ENCODE measurements at places on chromosomes 13 and 19. TPM values are rescaled to one million over a fixed set of nuclear protein-coding genes. Genes with fewer than 3 reads are reported as not detected.

DNA sequence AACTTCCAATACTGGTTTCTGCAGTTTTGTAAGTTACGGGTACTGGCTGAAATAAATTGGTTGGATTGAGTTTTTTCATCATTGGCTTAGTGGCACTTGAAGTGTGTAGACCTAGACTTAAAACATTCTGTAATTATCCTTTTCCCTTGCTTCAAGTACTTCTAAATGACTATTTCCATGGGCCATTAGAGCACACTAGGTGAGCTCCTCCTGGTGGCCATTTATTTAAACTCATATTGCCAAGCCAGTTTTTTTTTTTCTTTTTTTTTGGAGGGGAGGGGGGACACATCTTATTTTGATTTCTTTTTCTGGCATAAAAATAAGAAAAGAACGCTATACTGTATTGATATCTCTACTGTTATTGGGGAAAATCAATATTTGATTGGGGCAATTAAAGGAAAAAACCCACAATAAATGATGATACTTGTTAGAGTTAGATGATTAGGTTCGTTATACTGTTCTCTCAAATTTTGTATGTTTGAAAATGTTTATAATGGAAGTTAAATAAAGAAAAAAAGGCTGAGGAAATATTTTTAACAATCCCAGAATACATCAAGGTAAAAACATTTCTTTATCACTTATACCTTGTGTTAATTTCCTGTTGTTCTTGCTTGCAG is 82.9 kb downstream of the PDS5B start:
- peak; percentile 62 for DNase-seq

The TPGS1 gene
- 15.1 TPM for total RNA-seq

GRCh38 chr19:11223200-11223599 is 16.2 kb upstream of the ANGPTL8 start:
- DNase-seq: no peak

DNA sequence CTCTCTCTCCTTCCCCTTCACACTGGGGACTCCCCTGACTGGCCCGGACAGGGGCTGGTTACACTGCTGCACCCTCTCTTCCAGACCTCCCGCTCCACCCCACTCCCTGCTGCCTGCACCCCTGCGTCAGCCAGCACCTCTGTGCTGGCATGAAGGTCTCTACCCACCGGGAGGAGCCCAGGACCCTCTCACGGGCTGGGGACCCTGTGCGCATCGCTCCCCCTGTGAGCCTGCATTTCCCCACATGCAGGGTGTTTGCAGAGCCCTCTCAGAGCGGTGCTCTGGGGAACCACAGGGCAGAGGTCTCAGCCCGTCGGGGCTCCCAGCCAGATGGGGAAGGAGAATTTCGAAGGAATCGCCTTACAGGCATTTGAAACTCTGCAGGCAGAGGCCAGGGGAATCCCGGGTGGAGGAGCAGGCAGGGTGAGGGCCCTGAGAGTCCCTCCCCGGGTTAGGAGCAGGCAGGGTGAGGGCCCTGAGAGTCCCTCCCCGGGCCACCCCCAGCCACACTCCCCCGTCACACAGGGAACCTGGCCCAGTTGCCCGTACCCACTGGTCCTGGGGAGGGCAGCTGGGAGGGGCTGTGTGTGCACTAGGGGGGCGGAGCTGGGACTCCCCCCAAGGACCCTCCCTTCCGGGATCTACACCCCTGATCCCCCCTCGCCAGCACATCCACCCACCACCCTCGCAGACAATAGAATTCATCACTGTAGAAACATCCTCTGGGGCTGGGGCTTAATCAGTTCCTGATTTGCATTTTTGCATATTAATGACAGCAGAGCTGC is 16.3 kb upstream of the TCF3 start:
- DNase-seq: peak; percentile 58

The CLEC4M gene
- not detected for total RNA-seq

DNA sequence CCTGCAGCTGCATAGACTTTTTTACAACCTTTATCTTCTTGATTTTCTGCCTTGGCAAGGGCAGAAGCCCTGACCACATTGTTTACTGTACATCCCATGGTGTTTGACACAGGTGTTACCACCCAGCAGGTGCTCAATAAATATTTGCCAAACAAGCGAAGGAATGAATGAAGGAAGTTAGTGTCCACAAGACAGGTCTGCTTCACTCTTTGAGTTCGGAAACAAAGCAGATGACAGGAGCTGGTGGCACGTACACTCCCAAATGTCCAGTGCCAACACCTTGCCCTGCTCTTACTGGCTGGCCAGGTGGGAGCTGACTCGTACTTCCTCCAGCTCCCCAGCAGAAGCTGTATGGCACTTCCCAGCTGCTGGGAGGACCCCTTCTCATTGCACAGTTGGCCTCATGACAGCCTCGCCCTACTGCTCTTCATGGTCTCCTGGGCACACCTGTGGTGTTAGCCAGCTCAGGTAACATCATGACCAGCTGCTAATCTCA is 22.0 kb upstream of the MUC16 start:
- DNase-seq: no peak

DNA sequence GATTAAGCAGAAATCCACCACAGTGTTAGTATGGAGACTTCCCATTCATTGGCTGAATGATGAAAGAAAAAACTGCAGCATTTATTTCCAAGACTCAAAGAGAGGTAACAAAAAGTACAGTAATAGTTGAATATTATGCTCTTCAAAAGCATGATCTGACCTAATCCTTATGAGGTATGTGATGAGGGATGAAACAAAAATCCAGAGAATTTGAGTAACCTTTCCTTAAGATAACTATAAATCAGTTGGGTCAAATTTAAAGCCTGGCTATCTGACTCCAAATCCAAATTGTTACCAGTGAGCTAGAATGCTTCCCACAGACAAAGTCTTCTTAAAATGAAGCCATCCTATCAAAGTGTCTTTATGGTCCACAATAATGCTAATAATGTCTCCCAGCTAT is 38.1 kb downstream of the NUFIP1 start:
- no peak for DNase-seq

GRCh38 chr19:7505682-7506384 is 10.1 kb upstream of the ZNF358 start:
- no peak for DNase-seq
